Fibroblast of skin of left biceps (primary cell): ENCODE measurements at places on chromosomes 2 and 18.

GRCh38 chr2:224248944-224249371 is 152.9 kb downstream of the FAM124B start:
- DNase-seq, result no peak

DNA sequence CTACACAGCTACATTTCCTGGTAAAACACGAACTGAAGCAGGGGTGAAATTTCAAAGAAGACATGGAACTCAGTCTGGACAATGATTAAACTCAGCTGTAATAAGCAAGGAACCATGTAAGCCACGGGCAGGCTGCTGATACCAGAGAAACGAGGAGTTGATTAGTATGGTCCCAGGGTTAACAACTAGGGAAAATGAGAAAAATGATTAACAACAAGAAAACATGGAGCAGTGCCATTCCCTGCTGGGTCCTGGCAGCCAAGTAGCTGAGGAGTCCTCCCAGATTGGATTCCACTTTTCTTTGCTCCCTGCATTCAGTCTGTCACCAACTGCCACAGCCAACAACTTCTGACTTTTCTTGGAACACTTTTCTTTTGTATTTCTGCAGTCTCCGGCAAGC is 517.0 kb upstream of the KLHL29 start:
- no peak for DNase-seq

GRCh38 chr2:9753665-9754531 is 89.4 kb upstream of the TAF1B start:
- DNase-seq, result no peak

DNA sequence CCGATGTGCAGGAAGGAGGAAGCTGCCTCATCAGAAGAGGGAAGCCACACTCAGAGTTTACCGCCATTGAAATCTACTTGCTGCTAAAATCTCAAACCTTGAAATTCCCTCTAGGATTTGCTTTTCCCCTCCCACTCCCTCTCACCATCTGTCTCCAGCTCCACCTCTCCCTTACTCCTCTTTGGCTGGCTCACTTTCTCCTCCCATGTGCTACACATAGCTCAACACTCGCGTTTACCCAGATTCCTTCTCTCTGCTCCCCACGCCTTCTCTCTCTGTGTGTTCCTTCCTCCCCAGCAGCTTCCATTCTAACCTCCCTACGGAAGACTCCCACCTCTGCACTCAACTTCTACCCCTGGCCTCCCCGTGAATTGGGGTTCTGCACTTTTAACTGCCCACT is 143.1 kb downstream of the DNER start:
- DNase-seq, result no peak

DNA sequence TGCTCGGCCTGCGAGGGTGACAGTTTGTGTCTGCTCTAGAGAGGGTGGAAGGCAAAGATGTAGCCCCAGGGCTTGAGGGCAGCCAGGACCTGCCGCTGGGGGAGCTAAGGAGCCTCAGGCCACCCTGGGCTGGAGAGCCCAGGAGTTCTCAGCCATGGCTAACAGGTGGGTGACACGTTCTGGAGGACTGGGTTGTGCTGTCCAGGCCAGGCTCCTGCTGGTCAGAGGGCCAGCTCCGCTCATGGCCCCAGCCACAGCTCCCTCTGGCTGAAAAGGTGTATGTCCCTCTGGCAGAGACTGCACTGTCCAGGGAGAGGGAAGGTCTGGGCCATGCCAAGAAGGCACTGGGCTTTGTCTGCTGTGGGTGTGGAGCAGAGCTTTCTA is 19.2 kb downstream of the TMEM185B start:
- DNase-seq, result no peak

- no peak for DNase-seq
Measured at GRCh38 chr2:16620590-16620989, 45.0 kb downstream of the CYRIA start.

- DNase-seq, result no peak
Measured at GRCh38 chr2:68279691-68280090, 27.4 kb upstream of the PPP3R1 start.

DNA sequence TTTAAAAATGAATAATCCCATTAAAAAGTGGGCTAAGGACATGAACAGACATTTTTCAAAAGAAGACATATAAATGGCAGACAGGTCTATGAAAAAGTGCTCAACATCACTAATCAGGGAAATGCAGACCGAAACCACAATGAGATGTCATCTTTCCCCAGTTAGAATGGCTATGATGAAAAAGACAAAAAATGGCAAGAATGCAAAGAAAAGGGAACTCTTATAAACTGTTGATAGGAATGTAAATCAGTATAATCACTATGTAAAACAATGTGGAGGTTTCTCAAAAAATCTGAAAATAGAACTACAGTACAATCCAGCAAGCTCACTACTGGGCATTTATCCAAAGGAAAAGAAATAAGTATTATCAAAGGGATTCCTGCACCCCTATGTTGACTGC is 169.2 kb downstream of the METTL4 start:
- DNase-seq, result peak; percentile 71

- DNase-seq, result peak; percentile 3
Measured at GRCh38 chr18:80249217-80250093, 2.1 kb upstream of the PARD6G start.

GRCh38 chr18:2121224-2121623 is 450.1 kb downstream of the METTL4 start:
- DNase-seq, result no peak

DNA sequence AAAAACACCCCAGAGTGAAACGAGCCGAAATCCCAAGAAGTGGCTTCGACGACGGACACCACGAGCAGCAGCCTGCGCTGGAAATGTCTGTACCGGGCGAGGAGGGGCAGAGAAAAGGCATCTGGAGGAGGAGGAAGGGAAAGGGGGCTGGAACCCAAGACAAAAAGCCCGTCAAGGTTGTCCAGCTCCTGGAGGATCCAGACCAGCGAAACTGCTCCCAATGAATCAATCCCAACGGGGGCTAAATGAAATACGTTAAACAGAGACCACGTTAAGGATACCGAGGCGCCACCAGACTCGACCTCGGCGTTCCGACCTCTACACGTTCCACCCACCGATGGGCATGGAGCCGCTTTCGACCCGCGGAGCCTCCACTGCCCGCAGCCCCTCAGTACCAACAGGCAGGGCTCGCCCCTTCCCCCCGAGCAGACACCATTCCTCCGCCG is 400 bp downstream of the CCDC88A start:
- DNase-seq, result no peak

DNA sequence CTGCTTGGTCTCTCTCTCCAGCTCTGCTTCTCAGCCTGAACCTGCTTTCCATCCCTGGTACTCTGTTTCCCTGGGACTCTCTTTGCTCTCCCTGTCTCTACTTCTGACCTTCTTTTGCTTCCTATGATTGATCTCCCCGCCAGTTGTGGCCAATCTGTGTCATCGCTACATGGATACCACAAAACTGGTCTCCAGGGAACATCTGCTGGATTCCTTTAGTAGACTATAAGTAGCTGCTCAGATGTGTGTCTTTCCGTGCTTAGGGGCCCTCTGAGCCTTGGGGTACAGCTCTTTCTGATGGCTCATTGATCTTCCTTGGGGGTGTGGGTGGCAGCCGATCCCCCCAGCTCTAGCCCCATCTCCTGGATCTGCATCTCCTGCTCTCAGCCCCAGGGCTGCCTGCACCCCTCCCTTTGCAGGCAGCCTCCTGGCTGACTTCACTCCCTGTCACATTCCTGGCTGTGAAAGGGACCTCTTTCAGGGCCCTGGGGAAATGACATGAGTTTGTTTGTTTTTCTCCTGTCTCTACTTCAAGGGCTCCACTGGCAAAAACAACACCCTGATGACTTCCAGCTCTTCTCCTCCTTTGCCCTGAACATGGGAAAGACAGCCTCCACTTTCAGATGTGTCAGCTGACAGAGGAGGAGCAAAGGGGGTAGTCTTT is 333.7 kb downstream of the CYP26B1 start:
- no peak for DNase-seq

DNA sequence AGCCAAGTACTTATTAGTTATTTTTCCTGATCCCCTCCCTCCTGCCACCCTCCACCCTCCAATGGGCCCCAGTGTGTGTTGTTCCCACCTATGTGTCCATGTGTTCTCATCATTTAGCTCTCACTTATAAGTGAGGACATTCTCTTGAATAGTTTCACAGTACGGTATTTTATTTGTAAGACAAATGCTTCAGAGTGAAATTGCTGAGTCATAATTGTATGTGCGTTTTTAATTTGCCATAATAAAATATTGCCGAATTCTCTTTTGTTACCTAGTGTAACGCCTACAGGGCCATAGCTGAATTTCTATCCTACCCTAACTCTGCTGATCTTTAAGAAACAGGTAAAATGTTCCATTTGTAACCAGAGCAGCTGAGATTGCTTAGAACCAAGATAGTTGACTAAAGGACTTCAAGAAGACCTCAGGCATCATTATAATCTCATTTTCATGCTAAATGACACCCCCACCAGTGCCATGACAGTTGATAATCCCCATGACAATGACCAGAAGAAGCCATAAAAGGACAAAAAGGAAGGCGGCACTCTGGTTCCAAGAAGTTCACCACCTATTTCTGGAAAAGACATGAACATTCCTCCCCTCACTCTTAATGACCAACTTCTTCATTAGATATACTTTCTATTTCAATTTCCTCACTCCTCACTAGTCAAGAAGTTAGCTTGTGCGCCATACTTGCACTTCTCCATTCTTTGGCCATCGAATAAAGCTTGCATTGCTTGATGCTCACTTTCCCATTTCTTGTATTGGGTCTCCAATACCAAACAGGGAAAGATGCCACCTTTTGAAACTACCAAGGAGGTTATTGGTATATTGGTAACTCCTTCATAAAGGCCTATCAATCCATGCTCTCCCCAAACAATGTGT is 18.4 kb downstream of the SCN9A start:
- DNase-seq, result no peak

- peak; percentile 32 for DNase-seq
Measured at GRCh38 chr2:234496835-234497593, at the start of gene ARL4C. ARL4C (minus strand) TSS chr2:234497081; CDS start chr2:234496586, 495 bp downstream.

- no peak for DNase-seq
Measured at GRCh38 chr2:131058920-131059319, 34.3 kb downstream of the FAM168B start.

- no peak for DNase-seq
Measured at GRCh38 chr2:71901466-71901865, 246.2 kb downstream of the CYP26B1 start.

- no peak for DNase-seq
Measured at GRCh38 chr2:23050388-23050787, 334.6 kb upstream of the KLHL29 start.

- no peak for DNase-seq
Measured at GRCh38 chr2:193774166-193774565, 1579.4 kb upstream of the TMEFF2 start.

GRCh38 chr2:180679693-180680092 is 300.7 kb upstream of the UBE2E3 start:
- no peak for DNase-seq

GRCh38 chr18:41396861-41397260 is 558.2 kb upstream of the PIK3C3 start:
- no peak for DNase-seq

GRCh38 chr18:28176948-28177827 is at the start of gene CDH2:
CDH2 (minus strand) TSS chr18:28177130; CDS start chr18:28177022, 108 bp downstream.
- peak; percentile 88 for DNase-seq

DNA sequence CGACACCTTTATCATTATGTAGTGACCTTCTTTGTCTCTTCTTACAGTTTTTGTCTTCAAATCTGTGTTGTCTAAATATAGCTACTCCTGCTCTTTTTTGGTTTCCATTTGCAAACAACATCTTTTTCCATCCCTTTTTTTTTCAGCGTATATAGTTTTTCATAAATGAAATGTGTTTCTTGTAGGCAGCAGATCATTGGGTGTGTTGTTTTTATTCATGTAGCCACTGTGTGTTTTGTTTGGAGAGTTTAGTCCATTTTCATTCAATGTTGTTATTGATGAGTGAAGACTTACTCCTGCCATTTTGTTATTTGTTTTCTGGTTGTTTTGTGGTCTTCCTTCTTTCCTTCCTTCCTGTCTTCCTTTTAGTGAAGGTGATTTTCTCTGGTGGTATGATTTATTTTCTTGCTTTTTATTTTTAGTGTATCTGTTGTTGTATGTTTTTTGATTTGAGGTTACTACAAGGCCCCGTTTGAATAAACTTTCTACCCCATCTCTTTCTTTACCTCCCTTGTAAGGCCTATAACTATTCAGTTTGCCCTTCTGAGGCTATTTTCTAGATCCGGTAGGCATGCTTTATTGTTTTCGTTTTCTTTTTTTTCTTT is 81.4 kb downstream of the FAM117B start:
- no peak for DNase-seq

DNA sequence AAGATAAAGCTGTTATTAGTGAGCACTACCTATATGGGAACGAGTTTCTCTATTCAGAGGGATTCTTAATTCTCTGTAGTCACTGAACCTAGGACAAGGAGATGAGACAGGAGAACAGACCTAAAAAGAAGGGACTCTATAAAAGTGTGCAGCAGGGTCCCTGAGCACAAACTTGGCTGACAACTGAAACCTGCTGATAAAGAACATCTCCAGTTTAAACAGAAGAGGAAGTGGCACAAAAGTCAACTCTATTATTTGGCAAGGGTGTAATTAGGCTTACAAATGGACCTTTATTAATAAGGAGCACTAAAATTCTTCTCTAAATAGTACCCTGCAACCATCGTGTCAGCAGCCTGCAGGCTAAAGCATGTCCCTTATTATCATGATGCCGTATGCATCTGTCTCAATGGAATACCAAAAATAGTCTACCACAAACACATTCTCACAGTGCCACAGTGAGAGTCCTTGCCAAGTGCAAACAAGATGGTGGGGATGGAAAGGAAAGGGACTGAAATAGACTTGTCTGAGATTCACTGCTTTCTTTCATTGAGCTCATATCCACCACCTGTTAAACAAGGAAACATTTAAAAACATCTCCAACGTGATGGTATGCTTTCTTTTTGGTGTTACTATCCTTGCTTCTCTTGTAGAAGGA is 260.2 kb downstream of the INSIG2 start:
- DNase-seq, result no peak

DNA sequence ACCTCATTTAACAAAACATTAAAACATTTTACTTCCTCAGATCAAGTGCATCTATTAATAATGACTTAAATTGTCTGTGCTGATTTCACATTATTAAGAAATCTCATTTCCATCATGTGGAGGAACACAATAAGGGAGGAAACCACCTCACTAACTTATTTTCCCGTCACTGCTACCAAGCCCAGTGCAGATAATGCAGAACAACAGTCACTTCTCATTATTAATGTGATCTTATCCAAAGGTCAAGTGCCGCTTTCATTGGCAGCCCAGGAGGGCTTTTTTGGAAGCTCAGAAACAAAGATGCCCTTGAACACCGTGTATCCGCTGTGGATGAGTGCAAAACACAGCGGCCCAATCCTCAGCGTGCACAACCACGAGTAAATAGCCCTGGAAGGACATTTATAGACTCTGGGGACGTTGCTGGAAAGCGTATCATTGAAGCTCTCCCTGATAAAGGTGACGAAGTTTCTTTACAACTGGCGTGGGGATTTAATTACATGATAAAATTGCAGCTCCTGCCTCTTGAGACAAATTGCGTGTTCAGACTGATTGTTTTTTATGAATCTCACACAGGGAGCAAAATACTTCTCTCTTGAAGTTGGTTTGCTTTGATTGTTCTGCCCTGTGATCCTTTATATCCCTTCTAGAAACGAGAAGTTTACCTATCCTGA is 13.2 kb downstream of the ASB18 start:
- no peak for DNase-seq

DNA sequence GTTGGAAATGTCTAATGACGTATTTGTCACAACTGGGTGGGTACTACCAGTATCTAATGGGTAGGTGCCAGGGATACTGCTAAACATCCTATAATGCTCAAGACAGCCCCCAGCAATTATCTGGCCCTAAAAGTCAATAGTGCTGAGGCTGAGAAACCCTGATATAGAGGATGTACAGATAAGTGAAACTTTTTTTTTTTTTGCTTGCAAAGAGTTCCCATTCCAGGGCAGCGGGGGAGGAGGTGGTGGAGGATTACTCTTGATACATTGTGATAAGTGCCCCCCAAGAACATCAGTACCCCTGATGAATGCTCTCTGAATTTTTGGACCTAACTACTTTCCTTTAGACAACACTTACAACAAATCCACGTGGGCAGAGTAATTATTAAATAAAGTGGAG is 329.7 kb upstream of the SPRED2 start:
- DNase-seq, result no peak
